ENCODE measurements at places on chromosomes 4 and X.
A peak's percentile ranks its signal among the peaks of the same experiment; 100 is the strongest.

GRCh38 chr4:2931512-2932301, 31.5 kb downstream of the NOP14 start:
- DNase-seq: no peak

- DNase-seq: peak; percentile 96
Observed at GRCh38 chr4:5890063-5890727, 2.7 kb downstream of the CRMP1 start.

- DNase-seq: peak; percentile 72
Observed at GRCh38 chrX:19514791-19515614, at the start of gene MAP3K15. Gene MAP3K15, minus strand, starts transcription at chrX:19515508. Its CDS starts 247 bp downstream, at chrX:19515261.

GRCh38 chrX:11296051-11296450, 2.8 kb downstream of the AMELX start:
- no peak for DNase-seq

DNA sequence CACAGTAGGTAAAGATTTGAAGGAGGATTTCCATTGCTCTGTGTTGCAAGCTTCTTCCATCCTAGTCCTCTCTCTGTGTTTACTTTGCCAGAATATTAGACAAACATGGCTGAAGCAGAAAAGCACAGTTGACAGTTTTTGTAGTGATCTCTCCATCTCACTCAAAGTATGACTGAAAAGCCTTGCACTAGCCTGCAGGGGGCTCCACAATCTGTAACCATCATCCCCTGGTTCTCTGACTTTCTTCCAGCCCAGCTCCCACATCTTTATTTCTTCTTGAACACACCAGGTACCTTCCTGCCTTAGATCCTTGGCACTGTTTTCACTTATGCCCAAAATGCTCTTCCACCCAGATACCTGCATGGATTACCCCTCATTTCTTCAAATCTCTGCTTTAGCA, 34.1 kb upstream of the HHIP start:
- peak; percentile 51 for DNase-seq

All from neural progenitor cell (in vitro differentiated cells).